NCI-H526 (cell line): ENCODE measurements at places on chromosomes 11 and 22.

DNA sequence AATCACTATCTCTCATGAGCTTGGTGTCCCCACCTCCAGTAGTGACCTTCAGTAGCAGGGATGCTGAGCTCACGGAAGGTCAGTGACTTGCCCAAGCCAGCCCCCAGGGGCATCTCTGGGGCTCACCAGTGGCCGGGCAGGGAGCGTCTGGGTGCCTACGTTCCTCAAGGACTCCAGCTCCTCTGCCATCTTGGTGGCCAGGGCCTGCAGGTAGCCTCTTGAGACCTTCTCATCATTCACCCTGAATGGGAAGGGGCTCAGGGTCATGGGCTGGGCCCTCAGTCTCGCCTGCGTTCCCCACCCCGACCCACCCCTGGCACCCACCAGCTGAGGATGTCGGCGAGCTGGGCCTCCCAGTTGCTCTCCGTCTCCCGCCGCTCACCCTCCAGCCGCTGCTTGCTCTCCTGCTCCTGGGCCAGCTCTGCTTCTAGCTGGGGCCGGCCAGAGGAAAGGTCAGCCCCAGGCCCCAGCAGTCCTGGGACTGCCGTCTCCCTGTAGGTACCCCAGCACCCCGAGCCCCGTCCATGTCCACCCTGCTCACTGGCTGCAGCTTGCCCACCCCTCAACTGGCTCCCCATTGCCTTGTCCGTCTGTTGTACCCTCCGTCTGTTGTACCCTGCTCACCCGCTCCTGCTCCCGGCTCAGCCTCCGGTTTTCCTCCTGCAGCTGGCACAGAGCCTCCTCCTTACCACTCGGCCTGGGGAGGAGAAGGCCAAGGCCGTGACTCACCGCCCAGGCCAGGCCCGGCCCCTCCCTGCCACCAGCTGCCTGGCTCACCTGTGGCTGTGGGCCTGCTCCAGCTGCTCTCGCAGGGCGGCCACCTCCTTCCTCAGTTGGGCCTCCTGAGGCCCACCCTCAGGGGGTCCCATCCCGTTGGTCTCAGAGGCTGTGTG lies 9.5 kb downstream of the CDC42BPG start:
- DNase-seq = no peak

DNA sequence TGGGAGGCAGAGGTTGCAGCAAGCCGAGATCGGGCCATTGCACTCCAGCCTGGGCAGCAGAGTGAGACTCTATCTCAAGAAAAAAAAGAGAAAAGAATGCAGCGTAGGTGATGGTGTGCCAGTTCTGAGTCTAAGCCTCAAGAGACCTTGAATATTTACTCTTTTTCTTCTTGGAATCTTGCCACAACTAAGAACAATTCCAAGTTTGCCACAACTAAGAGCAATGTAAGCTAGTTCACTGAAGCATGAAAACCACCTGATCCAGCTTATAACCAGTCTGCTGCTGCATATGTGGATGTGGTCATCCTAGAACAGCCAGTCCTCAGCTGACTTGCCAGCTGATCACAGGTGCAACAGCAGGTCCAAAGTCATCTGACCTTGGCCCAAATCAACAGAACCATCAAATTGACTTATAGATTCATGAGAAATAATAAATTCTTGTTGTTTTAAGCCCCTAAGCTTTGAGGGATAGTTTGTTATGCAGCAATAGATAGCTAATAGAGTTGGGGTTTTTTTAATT lies 25.4 kb upstream of the SEZ6L start:
- no peak for DNase-seq

- DNase-seq = no peak
Observed at GRCh38 chr22:37680191-37680851, 4.9 kb downstream of the LGALS1 start.

DNA sequence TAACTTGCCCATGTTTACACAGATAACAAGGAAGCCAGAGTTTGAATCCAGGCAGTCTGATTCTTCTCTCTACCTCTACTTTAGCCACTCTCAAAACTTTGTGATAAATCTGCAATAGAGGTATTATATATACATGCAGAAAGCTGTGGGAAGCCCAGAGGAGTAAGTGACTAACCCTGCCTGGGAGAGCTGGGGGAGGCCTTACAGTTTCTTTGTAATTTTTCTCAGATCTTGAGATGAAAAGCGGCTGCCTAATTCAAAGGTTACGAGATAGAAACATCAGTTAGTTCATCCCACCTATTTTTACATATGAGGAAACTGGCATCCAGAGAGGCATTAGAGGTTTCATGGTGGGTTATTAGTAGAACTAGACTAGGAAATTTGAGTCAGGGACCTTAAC lies 4.9 kb downstream of the STIM1 start:
- no peak for DNase-seq

DNA sequence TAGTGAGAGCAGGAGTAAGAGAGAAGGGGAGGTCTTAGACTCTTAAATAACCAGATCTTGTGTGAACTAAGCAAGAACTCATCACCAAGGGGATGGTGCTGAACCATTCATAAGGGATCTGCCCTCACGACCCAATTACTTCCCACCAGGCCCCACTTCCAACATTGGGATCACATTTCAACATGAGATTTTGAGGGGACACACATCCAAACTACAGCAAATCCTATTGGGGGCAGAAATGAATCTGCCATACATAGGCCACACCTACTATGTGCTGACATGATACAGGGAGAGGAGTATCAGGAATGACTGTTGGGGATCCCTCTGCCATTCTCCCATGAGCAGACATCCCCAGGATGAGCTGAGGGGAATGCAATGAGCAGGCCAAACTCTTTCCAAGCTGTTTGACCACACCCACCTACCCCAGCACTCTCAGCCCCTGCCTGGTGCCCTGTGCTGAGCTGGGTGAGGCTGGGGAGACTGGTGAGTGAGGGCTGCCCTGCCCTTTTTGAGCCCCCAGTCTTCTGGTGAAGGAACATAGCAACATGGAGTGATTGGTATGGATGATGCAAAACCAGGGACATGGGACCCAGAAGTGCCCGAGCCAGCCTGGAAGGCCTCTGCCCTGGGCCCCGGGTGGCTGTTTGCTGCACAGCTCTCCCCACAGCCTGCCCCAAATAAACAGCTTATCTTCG lies 1.2 kb upstream of the GTSE1 start:
- no peak for DNase-seq

GRCh38 chr11:80593648-80594374 lies 1153.0 kb upstream of the TENM4 start:
- no peak for DNase-seq

- no peak for DNase-seq
Observed at GRCh38 chr22:42745118-42745517, 24.4 kb upstream of the A4GALT start.
